ENCODE measurements at places on chromosomes 6 and 20.

DNA sequence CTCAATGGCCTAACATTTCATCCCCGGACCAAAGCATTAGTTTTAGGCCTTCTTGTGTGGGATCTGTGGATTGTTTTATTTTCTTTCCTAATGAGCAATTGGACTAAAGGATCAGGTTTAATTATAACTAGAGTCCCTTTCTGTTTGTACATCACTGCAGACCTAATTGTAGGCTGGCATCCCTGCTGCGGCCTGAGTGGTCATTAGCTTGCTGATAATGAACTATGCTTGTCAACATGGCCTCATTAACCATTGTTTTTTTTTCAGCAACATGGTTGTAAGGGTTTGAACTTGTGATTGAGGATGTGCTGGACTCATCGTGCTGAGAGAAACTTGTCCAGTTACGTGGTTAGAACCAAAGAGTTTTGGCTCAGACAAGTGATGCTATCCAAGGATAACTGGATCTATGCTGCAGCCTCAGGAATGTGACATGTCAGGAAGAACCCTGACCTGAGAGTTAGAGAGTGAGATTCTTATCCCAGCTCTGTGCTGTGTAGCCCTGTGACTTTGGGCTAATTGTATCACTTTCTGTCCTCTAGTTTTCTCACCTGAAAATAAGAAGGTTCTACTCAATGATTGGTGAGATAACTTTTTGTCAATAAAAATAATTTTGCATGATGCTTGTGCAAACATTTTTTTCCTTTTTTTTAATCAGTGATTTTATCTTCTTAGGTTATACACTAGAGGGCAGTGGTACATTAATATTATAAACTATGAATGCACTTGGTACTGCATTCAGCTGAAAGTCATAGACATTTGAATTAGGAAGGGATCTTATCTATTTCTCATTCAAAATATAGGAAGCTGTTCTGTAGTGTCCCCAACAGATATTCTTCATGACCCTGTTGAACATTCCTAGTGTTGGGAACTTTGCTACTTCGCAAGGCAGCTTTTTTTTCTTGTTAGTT lies 140.9 kb downstream of the RNF144B start:
- DNase-seq = peak; percentile 7

DNA sequence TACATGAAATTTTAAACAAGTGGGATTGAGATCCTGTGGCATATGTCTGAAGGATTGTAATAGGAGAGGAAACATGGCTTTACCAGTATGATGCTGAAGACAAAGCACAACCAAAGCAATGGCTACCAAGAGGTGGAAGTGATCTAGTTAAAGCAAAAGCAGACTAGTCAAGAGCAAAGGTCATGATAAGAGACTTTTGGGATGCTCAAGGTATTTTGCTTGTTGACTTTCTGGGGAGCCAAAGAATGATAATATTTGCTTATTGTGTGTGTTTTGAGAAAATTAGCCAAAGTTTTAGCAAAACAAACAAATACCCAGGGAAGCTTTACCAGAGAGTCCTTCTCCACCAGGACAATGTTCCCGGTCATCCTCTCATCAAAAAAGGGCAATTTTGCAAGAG lies 20.3 kb downstream of the SLC16A10 start:
- no peak for DNase-seq

DNA sequence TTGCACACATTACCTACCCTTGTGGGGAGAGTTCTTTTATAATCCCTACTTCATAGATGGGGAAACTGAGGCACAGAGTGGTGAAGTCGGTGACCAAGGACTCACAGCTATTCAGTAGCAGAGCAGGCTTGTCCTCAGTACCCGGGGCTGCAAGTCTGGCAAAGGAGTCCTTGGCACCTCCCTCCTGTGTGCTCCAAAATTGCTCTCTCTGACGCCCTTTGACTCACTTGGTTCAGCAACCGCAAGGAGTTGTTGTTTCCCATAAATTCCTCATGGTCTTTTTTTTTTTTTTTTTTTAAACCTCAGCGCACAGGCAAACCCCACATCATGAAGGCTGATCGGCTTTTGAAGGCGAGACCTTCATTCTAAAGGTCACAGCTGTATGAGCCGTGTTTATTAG lies 143.2 kb downstream of the CEBPB start:
- DNase-seq = peak; percentile 91

DNA sequence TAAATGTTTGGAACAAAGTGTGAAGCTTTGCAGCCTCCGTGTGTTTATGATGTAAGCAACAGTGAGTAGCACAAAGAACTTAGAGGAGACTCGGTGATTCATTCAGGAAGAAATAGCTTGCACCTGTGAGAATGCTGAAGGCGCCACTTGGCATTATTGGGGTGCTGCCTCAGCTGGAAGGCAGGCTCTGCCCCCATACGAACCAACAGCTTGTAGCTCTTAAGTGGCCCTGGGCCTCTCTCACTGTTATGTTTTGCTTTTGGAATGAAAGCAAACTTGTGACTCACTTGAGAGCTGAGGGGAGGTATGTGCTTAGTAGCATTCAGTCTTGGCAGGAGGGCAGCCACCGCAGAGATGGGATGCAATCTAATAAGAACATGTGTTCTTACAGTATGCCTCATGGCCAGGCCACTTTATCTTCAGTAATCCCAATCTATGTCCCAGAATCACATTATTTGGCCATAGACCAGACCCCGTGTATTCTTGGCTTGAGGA lies 310.7 kb downstream of the EYA4 start:
- DNase-seq = peak; percentile 98

- no peak for DNase-seq
Observed at GRCh38 chr6:143328876-143329275, 121.6 kb downstream of the ADAT2 start.

DNA sequence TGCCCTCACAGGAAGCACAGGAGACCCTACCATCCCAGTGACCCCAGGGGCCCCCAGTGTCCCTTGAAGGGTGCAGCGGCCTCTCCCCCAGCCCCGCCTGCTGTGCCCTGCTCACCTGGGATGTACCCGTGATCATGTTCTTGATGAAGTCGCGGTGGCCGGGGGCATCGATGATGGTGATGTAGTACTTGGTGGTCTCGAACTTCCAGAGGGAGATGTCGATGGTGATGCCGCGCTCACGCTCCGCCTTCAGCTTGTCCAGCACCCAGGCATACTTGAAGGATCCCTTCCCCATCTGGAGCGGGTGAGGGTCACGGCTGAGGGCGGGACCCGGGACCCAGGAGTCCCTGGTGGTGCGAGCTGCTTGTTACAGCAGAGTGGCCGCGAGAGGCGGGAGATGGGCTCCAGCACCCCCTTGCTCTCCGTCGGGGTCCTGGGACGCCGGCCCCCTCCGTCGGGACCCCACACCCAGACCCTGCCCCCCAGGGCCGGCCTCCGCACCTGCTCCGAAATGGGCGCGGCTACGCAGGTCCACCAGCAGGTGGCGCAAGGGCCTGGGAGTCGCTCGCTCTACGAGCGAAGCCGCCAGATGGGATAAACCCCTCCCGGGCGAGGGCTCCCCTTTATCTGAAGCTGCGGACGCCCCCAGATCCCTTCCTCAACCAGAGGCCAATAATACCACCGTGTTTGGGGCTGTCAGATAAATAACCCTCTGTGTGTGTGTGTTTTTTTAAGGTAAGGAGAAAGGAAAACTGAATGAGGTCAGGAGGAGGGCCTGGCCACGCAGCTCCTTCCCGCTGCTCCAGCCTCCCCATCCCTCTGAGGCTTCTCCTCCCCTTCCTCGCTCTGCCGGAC lies 2.9 kb downstream of the EEF1A2 start:
- peak; percentile 39 for DNase-seq

- peak; percentile 13 for DNase-seq
Observed at GRCh38 chr6:19303383-19303782, 533.8 kb upstream of the ID4 start.

DNA sequence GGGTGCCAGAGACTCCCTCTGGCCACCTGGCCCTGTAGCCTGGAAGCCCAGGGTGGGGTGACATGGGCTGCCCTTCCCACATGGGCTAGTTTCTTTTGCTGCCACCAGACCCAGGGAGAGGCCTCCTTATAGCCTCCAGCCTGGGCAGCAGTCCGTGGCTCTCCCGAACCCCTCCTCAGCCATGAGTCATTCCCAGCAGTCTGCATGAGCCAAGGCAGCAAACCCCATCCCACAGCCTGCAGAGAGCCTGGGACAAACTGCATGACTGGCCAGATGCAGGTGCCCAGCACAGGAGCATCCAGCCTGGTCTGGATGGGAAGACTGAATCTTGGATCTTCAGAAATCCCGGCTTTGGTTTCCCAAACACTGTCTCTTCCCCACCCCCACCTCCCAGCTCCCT lies 75.7 kb downstream of the MRPL14 start:
- DNase-seq = peak; percentile 89

DNA sequence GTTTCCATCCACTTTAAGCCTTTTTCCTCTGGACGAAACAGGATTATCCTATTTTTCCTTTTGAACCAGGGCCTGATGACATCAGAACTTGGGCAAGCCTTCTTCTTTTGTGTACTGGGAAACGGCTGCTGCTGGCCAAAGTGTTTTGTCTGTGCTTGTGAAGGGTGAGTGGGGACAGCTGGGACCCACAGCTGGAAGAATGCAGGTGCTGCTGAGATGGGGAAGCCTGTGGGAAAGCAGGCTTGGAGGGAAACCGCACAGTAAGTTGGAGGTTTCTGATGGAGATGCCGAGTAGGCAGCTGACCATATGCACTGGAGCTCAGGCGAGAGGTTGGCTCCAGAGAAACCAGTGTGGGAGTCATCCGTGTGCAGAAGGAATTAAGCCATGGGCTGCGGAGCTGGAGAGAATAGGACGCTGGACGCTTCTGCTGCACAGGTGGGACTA lies 8.5 kb upstream of the PSMG4 start:
- DNase-seq = no peak

GRCh38 chr20:56359212-56360132 lies 698 bp downstream of the FAM210B start:
- peak; percentile 63 for DNase-seq

DNA sequence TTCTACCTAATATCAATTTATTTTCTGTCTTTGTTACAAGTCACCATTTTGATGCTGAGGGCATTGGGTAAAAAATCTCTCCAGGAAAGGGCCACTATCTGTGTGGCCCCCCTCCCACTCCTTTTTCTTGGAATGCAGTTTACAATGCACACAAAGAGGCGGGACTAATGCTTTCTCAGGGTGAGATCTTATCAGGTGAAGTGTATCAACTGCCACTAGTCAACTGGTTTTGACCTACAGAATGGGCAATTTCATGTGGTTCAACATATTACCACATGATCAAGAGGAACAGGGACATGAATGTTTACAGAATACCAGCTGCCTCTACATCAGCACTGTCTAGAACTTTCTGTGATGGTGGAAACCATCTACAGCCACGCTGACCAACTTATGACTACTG lies 3.7 kb downstream of the RRBP1 start:
- no peak for DNase-seq

DNA sequence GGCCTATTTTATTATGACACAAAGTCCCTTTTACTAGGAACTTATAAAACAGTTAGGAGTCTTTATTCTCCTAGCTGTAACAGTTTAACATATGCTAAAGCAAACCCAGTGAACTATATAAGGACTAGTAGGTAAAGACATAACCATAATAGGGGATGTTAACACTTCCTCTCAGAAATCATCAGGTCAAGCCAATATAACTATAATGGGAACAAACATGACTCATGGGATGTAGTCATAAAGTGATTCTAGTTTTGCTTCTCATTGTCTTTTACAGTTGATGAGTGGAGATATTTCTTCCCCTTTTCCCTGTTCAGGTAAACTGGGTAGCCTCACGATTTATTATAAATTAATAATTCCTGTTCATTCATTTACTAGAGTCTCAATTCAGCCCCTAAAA lies 9.7 kb downstream of the PTCHD4 start:
- no peak for DNase-seq

DNA sequence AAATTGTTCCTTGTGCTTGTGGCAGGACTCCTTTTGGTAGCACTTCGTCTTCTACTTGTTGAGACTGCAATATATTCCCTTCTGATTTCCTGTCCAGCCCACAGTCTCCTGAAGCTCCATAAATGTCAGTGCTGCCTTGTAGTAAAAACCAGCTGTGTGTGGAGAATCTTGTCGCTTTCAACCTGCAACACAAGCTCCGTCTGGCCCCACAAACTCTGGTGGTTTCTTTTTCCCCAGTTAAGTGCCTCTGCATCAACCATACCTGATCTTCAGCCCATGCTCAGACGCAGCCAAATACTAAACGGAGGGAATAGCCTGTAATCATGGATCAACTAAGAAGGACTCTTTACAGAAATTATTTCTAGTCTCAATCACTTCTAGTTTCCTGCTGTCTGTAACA lies 1133.3 kb upstream of the ADGRB3 start:
- no peak for DNase-seq

- no peak for DNase-seq
Observed at GRCh38 chr20:54092021-54092420, 21.6 kb upstream of the BCAS1 start.

DNA sequence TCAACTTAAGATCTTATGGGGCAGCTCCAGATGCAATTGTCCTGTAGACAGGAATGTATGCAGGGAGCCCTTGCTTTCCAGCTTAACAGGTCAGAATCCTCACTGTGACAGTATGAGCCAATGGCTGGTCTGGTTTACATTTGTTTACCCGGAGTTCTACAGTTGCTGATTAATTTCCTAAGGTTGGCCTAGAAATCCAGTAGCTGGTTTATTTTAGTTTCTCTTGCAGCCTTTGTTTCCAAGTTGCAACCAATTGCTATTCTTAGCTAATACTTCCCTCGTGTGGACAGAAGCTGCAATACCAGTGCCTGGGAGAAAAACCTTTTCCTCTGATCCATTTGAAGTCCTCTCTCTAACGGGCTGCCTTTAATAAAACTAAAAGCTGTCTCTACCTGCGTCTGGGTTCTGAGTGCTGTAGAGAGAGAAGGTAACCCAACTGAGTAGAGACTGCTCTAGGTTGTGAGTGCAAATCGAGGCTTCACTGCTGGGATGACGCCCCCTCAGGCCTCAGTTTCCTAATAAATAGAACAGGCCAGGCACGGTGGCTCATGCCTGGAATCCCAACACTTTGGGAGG lies 45.9 kb downstream of the ZNF217 start:
- DNase-seq = peak; percentile 61

- DNase-seq = peak; percentile 76
Observed at GRCh38 chr20:11891776-11892545, 25.7 kb upstream of the BTBD3 start.

DNA sequence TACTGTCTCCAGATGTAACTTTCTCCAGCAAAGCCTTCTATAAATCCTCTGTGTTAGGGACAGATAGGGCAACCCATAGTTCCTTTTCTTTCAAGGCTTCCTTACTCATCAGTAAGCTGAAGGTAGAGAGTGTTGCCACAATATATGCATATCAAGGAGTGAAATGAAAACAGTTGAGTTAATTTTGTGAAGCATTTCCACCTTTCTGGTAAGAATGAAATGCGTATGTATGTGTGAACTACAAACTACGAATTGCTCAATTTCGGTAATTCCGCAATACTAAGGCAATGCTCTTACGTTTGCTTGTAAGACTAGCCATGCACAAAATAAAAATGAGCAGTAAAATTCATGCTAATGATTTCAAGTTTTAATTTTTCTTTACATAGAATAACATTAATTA lies 61.2 kb upstream of the HBS1L start:
- DNase-seq = no peak

DNA sequence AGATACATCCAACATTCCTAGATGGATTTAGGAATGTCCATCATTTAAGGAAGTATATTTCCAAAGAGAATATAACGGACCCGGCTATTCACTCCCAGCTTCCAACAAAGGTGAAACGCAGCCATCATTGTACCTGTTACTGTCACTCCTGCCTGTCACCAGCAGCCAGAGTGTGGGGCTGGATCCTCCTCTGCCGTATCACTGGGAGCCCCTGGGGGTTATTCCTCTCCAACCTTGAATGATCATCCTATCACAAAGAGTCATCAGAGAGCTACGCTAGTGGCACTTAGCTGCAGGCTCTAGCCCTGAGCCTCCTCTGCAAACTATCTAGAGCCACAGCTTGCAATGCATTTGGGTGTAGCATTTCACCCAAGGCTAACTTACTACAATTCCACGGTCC lies 73.6 kb upstream of the NHSL1 start:
- no peak for DNase-seq

GRCh38 chr6:160218810-160219209 lies 39.8 kb downstream of the SLC22A2 start:
- DNase-seq = no peak
